ENCODE measurements at places on chromosomes 1 and 21.
A peak's percentile ranks its signal among the peaks of the same experiment; 100 is the strongest.

GRCh38 chr1:3352952-3353331 lies 101.5 kb upstream of the ARHGEF16 start:
- peak; percentile 14 for DNase-seq

GRCh38 chr1:226799634-226800281 lies 60.7 kb upstream of the ITPKB start:
- DNase-seq: no peak

DNA sequence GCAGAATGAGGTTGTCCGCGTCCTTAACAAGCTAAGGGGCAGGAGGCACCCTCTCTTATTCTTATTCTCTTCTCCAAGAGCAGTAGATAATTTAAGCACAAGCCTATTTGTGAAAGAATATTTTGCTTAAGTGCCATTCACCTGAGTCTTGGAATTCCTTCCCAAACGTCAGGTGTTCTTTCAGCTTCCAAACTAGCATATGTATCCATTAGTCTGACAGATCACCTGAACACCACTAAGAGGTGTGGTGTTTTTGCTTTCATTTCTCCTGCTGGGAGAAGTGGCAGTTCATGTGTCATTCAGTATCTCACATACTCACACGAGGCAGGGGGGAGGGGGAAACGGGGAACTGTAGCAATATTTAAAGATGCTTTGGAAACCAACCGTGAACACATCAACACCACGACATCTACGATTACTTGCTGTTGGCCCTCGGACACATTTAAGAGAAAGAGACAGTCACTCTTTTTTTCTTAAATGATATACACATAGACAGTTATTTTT lies 45.5 kb upstream of the RBM15 start:
- DNase-seq: no peak

DNA sequence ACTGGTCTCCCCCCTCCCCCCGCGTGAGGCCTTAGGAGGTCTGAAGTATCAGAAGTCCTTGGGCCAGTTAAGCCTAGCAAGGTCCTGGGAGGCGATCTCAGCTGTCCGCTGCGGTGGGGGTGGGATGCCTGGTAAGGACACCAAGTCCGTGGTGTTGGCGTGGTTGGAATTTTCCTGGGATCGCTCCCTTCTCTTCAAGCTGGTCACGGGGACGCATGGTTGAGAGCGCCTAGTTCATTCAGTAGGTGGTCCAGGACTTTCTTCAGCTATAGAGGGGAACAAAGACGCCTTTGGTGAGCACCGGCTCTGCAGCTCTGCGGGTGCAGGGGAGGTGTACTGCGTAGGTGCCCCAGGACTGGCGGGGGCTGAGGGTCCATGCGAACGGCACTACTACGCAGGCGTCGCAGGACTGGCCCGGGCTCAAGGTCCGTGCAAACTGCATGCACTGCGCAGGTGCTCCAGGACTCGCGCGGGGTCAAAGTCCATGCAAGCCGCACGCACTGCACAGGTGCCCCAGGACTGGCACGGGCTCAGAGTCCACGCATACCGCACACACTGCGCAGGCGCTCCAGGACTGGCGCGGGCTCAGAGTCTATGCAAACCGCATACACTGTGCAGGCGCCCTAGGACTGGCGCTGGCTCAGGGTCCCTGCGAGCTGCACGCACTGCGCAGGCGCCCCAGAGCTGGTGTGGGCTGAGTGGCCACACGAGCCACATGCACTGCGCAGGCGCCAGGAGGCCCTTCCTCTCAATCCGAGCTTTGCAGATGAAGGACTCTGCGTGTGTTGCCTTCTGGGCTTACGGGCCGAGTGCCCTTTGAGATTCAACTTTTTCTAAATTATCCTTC lies 36.6 kb upstream of the HMGN1 start:
- peak; percentile 49 for DNase-seq

DNA sequence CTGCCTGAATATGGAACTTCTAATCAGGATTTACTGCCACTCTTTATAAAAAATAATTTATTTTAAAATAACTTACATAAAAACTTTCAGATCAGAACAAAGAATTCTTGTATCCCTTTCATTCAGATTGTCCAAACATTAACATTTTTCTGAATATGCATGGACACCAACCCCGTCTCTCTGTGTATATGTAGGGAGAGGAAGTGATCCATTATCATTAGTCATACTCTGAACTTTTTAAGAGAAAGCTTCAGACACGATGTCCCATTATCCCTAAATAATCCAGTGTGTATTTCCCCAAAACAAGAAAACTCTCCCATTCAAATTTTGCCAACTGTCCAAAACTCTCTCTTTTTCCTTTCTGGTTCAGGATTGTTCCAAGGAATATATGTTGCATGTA lies 122.3 kb upstream of the CXADR start:
- no peak for DNase-seq

- DNase-seq: no peak
These were observed 161.6 kb downstream of the DISP1 start for GRCh38 chr1:222976453-222976852.

- DNase-seq: peak; percentile 27
These were observed 63.4 kb downstream of the CD2 start for GRCh38 chr1:116817582-116818064.

DNA sequence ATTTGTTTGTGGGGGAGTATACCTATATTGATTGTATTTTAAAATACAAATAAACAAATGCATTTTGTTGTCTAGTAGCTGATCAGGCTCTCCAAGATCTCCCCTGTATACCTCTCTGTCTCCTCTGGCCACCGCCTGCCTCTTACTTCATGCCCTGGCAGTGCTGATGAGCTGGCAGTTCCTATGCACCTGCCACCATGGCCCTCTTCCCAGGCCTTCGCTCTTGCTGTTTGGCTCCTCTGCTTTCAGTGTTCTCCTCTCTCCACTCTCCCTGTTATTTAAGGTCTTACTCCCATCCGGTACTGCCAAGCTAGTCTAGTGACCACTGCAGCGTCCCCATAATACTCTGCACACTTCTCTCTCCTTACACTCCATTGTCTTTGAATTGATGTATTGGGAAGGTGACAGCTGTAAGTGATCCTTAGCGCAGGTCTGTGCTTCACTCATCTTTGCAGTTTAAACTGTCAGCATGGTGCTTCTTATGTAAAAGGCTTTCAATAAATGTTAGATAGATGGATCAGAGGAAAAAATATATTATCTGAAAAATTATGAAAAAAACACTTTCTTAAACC lies 88.1 kb upstream of the ATP1A1 start:
- no peak for DNase-seq

DNA sequence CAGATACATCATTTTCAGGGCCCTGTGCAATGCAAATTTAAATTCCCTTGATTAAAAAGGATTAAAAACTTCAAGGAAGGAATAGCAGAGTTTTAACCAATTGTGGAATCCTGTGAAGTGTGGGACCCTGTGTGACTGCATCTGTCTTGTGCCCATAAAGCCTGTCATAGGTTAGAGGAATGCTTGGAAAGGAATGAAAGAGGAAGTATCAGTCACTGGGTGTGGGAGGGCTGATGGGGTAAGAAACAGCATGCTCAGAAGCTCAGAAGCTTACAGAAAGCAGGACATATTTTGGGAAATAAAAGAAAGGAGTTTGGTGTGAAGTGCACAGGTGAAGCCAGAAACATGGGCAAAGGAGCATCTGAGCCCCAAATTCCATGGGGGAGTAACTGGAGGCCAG lies 150.8 kb upstream of the ETV3 start:
- no peak for DNase-seq

- no peak for DNase-seq
These were observed 559.9 kb upstream of the PBX1 start for GRCh38 chr1:163999131-163999530.

DNA sequence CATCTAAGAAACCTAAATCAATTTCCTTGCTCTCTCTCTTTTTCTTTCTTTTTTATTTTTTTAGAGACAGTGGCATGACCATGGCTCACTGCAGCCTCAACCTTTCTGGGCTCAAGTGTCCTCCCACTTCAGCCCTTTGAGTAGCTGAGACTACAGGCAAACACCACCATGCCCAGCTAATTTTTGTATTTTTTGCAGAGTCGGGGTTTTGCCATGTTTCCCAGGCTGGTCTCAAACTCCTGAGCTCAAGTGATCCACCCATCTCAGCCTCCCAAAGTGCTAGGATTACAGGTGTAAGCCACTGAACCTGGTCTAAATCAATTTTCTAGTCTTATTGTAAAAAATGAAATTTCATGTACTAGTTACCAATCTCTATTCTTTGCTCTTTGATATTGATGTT lies 108.9 kb downstream of the LHX8 start:
- no peak for DNase-seq

DNA sequence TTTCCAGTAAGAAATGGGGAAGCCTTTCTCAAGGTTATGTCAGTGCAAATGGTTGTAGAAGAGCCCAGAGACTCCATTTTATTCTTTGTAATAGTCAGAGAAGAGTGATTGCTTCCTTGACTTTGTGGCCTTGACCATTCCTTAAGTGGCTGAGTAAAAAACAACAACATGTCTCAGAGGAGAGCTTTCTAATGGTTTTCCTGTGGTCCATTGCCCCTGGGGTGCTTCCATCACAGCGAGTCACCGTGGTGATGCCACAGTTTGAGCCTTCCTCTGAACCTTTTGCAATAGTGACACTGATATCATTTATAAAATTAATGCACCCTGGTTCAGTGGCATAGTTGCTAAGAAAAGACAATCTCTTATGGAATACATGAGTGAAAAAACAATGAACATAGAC lies 38.6 kb downstream of the PAPPA2 start:
- no peak for DNase-seq

DNA sequence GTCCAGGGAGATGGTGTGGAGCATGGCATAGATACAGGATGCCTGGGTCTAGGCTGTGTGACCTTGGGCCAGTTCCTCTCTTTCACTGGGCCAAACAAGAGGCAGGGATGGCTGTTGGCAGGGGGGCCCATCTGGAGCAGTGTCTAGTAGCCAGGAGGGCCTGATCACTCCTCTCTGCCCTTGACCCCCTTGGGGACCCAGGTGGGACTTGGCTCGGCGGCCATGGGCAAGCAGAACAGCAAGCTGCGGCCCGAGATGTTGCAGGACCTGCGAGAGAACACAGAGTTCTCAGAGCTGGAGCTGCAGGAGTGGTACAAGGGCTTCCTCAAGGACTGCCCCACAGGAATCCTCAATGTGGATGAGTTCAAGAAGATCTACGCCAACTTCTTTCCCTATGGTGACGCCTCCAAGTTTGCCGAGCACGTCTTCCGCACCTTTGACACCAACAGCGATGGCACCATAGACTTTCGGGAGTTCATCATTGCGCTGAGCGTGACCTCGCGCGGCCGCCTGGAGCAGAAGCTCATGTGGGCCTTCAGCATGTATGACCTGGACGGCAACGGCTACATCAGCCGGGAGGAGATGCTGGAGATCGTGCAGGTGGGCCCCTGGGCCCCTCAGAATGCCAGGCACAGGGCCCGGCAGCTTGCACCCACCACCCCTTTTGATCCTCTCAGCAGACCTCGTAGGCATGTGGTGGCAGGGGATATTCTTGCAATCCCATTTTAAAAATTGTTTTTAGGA lies 2.6 kb downstream of the HPCA start:
- DNase-seq: no peak

GRCh38 chr1:53625049-53625448 lies 113.9 kb downstream of the GLIS1 start:
- DNase-seq: no peak

DNA sequence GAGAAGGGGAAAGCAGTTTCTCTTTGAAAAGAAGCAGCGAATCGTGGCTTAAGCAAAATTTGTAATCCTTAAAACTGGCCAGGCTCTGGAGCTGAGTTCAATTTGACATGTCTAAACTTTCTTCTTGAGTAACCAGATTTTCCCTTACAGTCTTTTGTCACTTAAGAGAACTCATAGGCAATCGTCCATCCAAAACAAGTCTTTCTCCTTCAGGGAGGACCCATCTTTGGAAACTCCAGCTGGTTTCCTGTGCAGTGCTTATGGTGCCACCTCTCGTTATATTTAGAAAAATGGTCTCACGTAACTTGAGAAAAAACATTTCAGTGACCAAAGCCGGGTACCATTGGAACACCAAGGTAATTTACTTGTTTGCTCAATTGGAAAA lies 1.8 kb upstream of the PTTG1IP start:
- DNase-seq: no peak

DNA sequence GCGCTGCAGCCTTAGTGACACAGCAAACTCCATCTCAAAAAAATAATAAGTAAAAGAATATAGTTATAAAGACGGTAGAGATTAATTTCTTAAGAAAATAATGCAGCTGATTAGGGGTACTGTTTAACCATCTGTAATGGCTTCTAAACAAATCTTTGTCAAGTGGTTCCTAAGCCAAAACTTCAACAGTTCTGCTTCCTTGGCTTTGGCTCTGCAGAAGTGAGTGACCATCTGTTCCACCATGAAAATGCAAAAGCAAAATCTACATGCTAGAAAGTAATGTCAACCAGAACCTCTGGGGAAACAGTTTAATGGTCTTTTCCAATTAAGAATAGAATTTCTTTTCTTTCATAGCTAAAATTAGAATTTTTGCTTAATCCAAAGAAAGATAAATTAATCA lies 8.3 kb upstream of the SH2D5 start:
- no peak for DNase-seq

- DNase-seq: no peak
These were observed 54.6 kb downstream of the TENT5C start for GRCh38 chr1:117660271-117660965.

GRCh38 chr1:187517546-187517945 lies 688.8 kb downstream of the PLA2G4A start:
- no peak for DNase-seq

DNA sequence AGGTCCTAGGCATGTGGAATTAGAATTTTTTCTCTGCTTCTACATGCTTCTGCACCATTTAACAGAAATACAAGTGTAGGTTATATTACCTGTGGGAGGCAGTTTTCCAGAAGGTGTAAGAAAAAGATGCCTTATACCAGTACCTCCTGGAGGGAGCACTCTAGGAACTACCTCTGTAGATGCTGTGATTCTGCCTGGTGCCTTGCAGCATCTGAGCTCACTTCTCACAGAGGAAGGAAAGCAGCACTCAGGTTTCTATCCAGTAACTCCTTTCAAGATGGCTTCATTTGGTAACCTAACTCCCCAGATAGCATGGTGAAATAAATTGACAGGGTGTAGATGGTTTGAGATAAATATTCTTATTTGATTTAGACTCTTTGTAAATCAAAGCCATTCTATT lies 50.3 kb downstream of the GIPC2 start:
- DNase-seq: no peak

GRCh38 chr1:225627304-225627947 lies 25.5 kb downstream of the ENAH start:
- DNase-seq: no peak

DNA sequence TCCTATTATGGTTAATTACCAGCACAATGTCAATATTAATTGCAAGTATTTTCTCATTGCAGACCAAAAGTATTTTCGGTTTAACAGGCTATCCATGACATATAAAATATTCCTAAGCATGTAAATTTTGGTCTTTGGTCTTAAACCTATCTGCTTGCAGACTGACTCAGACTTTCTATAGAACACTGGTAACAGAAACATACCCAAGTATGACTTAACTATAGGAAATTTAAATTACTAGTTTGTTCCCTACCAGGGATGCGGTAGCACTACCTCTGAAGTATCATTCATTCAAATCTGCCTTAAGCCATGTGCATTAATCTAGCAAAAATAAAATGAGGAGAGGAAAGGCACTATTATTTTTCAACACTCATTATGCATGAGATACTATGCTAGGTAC lies 2.9 kb downstream of the TAF1A start:
- no peak for DNase-seq

GRCh38 chr1:46288485-46289133 lies 14.8 kb downstream of the LRRC41 start:
- peak; percentile 27 for DNase-seq

GRCh38 chr1:201008666-201009360 lies 14.7 kb downstream of the KIF21B start:
- no peak for DNase-seq

- no peak for DNase-seq
These were observed 8.3 kb downstream of the ADCY10 start for GRCh38 chr1:167905671-167906070.

GRCh38 chr1:70948396-70949017 lies 99.1 kb downstream of the PTGER3 start:
- DNase-seq: no peak

GRCh38 chr1:1178794-1179331 lies 5.2 kb downstream of the TTLL10 start:
- no peak for DNase-seq

All from RCC 7860 (cell line).